ENCODE measurements at places on chromosomes 5 and 9.
A peak's percentile ranks its signal among the peaks of the same experiment; 100 is the strongest.

DNA sequence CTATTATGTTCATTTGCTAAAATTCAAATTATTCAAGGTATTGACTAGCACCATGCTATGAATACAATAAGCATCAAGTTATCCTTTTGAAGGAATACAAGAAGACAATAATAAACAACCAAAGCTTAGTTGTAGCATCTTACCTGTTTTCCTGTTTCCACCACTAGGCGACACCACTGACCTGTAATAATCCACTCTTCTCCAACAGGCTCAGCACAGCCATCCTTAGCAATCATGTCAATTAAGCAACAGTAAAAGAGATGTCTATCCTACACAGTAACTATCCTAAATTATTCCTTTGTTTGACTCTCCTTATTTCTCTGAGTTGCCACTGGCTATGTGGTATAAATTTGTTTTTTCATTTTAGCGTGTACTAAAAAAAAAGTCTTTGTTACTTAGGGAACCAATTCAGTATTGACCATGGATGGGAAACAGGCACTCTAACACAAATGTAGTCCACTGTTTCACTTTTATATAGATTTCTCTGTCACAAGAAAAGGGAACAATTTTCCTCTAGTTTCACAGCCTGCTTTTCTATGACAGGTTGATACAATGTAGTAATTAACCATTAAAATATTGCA, 46.2 kb downstream of the PCA3 start:
- peak; percentile 31 for DNase-seq

DNA sequence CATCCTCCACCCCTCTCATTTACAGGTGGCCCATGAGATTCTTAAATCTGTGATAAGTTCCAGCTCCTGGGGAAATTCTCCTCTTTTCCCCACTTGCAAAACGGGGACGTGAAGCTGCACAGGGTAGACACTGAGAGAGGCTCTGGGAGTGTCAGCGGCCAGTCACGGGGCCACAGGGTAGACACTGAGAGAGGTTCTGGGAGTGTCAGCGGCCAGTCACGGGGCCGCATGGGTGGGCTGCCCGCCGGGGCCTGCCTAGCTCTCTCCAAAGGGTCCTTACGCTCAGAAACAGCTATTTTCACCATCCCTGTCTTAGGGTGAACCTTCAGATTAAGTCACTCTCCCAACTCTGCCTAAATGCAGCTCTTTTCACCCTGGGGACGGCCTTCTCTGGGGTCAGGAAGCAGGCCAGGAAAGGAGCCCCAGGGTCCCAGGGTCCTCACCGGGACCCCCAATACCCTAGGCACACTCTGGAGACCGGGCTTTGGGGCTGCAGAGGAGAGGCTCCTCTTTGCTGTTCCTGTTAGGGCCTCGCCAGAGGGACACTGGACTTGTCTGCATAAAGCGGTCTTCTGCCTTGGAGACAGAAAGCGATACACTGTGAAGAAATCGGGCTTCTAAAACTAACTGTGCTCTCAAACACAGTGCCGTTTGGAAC, 1.5 kb downstream of the FAM78A start:
- DNase-seq: no peak

GRCh38 chr5:138472353-138472752, 7.1 kb downstream of the EGR1 start:
- DNase-seq: no peak

DNA sequence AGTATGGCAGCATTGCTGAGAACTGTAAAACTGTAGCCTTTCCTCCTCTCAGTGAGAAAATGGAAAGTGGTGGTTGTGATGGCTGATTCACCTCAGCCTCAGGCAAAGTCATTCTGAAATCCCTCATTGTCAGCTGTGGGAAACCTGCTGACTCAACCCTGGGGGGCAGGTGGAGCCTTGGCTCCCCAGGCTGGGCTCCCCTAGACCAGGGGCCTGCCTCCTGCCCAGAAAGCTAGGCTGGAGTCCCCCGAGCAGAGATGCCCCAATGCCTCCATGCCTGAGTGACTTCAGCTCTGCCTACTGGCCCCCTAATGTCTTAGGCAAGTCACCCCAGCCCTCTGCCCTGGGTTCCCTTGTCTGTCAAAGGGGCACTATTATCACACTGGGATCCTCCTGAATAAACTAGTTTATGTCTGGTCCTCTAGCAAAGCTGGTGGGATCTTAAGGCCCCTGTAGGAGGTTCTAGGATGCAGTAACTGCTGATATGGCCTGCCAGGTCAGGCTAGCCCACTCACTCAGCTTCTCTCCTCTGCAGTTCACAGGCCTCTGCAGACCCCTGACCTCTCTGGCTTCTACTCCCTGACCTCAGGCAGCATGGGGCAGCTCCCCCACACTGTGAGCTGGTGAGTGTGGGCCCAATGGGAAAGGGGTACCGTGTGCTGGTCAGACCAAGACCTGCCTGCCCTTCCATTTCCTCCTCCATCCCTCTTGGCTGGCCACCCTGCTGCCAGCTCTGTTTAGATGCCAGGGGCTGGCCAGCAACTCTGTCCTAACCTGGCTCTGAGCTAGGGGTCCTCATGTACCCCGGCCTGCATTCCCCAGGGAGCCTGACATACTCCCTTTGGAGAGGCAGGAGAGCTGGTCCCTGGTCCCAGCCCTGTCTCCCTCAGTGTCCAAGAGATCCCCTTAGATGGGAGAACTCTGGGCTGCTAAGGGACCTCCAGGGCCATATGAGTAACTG, 24.2 kb downstream of the TCF7 start:
- peak; percentile 52 for DNase-seq

Measured in GM04504 (cell line).